ENCODE measurements at places on chromosomes 2 and 18. TPM values are rescaled to one million over a fixed set of nuclear protein-coding genes. Genes with fewer than 3 reads are reported as not detected.

Gene HOXD11
- total RNA-seq = 19.2 TPM

Gene TIGD1
- total RNA-seq = 1.4 TPM

Gene C2orf80
- total RNA-seq = not detected

Gene ARHGEF33
- total RNA-seq = under 0.01 TPM

Gene NT5DC4
- total RNA-seq = not detected

Gene DAPL1
- 5.3 TPM for total RNA-seq

Gene FSHR
- total RNA-seq = not detected

Gene ING5
- total RNA-seq = 18.7 TPM

Gene DSC3
- 5.4 TPM for total RNA-seq

Gene LHCGR
- not detected for total RNA-seq

Gene KLHL41
- under 0.01 TPM for total RNA-seq

Gene TEKT4
- total RNA-seq = not detected

Gene MC4R
- 0.13 TPM for total RNA-seq

Gene AQP12B
- not detected for total RNA-seq

Gene LDLRAD4
- 2.4 TPM for total RNA-seq

Gene LRATD1
- 2.8 TPM for total RNA-seq

Gene TMEM169
- total RNA-seq = 7.0 TPM

Gene POTEC
- total RNA-seq = not detected

Gene LRRC30
- not detected for total RNA-seq

Gene ANAPC1
- total RNA-seq = 38.3 TPM

Gene GRP
- total RNA-seq = not detected

Gene HOXD13
- not detected for total RNA-seq

Gene ADGRF3
- total RNA-seq = 0.38 TPM

Gene KIF1A
- 2.6 TPM for total RNA-seq

Gene MALT1
- 41.3 TPM for total RNA-seq

Gene IL1RL1
- under 0.01 TPM for total RNA-seq

Gene ANKRD36B
- 9.3 TPM for total RNA-seq

Gene FSIP2
- total RNA-seq = under 0.01 TPM

Gene ALPI
- not detected for total RNA-seq

Gene TEX44
- not detected for total RNA-seq

Gene C2orf66
- not detected for total RNA-seq
